Stimulated activated CD4-positive, alpha-beta T cell treated with anti-CD3 and anti-CD28 coated beads, TNF-alpha, amount 100 ng/mL, for 1 hour (primary cell): ENCODE measurements at places on chromosomes 6 and 20.

- DNase-seq = no peak
These were observed 258.1 kb downstream of the FNDC1 start for GRCh38 chr6:159427335-159427734.

GRCh38 chr6:156395276-156395675 is 381.9 kb upstream of the ARID1B start:
- no peak for DNase-seq

DNA sequence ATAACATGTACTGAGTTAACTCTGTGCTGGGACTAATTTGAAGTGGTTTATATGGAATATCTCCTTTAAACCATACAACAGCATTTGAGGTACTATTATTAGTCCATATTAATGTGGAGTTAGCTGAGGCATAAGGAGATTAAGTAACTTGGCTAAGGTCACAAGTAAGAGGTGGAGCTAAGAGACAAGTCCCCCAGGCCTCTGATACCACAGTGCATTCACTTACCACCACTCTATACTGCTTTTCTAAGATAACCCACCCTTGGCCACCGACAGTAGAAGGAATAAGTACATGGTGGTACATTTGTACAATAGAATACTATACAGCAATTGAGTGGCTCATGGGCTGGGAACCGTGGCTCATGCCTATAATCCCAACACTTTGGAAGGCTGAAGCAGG is 16.4 kb upstream of the TTPAL start:
- DNase-seq = no peak

DNA sequence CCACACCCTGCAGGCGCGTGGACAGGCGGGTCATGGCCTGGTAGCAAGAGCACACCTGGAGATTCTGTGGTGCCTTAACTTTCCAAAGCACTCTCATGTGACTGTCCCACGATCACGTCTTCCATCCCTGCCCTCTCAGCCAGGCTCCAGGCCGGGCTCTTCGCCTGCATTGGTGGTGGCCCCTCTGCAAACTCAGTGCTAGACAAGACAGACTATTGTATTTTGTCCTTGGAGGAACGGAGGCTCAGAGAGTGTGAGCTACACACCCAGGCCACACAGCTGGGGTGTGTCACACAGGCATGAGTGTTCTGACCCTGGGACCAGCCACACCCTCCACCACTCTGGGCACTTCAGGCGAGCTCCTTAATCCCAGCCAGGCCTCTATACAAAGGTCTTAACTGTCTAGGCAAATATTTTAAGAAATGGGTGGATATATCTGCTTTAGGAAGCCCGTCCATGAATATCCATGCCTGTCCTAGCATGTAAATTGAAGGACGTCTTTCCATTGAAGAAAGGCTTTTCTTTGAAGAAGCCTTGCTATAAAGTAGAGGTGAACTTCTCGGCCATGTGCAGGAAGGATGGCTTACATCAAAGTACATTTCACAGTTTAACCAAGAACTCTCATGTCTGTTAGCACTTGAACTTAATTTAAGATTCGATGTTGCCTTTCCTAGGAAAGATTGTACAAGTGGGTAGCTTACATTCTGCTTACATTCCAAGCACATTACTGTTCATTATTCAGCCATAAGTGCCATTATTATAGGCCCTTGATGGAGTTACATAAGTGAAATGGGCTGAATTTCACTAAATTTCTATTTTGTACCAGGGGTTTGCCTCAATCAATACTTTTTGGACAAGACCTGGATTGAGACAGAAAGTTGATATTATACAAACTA is 263.9 kb downstream of the DLL1 start:
- no peak for DNase-seq

DNA sequence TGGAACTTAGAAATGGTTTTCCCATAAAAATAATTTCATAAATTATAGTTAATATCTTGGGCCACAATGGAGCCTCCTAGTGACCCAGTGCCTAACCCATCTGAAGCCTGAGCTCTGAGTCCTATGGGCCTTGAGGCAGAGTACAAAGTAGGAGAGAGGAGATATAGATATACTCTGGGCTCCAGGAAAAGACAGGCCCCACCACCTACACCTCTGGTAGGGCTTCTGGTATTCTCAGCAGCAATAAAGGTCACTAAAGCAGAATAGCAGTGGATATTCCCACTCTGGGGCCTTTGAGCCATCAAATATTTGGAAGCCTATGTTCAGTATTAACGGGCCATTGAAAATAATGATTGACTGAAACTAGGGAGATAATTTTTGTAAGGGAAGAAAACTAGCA is 24.1 kb downstream of the CYP39A1 start:
- DNase-seq = no peak

DNA sequence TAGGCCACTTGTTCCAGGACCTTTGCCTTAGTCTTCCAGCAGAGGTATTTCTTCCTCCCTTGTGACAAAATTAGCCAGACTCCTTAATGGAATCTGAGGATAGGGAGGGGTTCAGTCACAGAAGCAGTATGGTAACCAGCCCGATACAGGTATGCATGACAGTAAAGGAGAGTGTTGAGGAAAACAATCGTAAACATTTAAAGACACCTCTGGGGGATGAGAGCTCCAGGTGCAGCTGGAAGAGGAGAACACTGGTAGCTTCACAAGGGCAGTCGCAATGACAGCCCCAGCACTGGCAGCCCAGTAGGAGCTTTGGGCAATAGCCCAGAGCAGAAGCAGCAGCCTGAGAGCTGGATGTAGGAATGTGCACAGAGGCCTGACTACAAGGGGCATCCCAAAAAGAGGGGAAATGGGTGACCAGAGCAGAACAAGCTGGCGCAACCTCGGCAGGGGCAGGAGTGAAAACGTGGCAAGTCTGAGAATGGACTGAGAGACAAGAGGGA is 344.9 kb upstream of the JAG1 start:
- DNase-seq = no peak

- DNase-seq = no peak
These were observed 80.6 kb downstream of the ATG5 start for GRCh38 chr6:106244931-106245330.
